ENCODE measurements at places on chromosomes 1 and 21.

DNA sequence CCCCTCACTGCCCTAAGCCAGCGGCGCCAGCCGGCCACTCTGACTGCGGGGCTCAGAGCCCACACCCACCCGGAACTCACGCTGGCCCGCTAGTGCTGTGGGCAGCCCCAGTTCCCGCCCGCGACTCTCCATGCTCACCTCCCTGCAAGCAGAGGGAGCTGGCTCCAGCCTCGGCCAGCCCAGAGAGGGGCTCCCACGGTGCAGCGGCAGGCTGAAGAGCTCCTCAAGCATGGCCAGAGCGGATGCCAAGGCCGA lies 41.5 kb downstream of the SLC2A1 start:
- no peak for DNase-seq

DNA sequence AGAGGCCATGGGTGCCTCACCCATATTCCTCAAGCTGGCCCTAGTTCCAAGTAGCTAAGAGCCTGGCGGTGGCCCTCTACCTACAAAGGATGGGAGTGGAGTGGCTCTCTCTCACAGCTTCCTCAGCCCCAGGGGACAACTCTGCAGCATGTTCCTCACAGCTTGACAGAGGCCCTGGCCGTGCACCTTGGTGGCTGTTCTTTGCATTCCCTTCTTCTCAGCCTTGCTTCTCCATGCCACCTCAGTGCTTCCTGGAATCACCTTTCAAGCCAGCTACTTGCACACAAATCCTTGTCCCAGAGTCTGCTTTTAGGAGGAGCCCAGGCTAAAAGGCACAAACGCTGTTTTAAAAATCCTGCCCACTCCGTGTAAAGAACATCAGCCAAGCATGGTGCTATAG lies 69.0 kb upstream of the DIRAS3 start:
- no peak for DNase-seq

GRCh38 chr1:2311184-2312032 lies 79.9 kb downstream of the MORN1 start:
- DNase-seq: peak; percentile 55

GRCh38 chr1:40955266-40955665 lies 24.2 kb upstream of the CTPS1 start:
- no peak for DNase-seq

DNA sequence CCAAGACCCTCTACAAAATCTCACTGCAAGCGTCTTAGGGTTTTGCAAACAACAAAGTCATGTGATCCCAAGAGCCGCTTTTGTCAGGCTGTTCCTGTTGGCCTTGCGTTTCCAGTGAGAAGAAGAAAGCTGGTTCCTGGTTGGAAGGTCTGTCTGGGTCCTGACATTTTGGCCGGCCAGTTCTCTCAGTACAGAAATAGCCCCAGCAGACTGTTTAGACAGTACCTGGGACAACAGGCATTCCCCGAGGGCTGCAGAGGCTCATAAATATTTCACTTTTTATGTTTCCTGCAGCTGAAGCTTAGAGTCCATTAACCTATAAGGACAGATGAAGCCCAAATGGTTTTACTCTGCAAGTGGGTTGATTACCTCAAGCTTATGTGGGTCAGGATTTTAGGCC lies 8.6 kb downstream of the GPR137B start:
- no peak for DNase-seq

- DNase-seq: peak; percentile 93
Observed at GRCh38 chr1:112904071-112904830, 51.7 kb downstream of the SLC16A1 start.

All from fibroblast of mammary gland (primary cell).